ENCODE measurements at places on chromosomes 6 and 20.

DNA sequence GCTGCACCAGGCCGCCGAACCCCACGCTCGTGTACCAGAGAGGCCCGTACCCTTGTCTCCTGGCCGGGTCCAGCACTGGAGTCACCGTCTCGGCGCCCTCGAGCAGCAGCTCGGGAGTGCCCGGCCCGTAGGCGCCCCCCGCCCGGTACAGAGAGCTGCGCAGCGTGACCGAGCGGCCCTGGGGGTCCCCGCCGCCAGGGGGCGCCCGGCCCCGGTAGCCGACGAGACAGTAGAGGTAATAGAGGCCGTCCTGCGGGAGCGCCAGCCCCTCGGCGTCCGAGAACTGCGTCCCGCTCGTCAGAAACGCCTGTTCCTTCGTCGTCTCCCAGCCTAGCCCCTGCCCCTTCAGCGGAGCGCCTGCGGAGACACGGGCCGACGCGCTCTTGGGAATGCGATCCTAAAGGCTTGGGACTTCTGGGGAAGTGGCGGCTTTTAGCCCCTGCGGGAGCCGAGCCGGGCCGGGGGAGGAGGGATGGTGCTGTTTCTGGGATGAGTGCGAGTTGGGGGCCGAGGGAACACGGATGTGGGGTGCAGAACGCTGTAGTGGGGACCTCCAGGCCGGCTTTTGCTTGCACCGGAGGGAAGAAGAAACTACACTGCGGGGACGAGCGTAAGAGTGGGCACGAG, 1.3 kb downstream of the LTB start:
- no peak for DNase-seq

DNA sequence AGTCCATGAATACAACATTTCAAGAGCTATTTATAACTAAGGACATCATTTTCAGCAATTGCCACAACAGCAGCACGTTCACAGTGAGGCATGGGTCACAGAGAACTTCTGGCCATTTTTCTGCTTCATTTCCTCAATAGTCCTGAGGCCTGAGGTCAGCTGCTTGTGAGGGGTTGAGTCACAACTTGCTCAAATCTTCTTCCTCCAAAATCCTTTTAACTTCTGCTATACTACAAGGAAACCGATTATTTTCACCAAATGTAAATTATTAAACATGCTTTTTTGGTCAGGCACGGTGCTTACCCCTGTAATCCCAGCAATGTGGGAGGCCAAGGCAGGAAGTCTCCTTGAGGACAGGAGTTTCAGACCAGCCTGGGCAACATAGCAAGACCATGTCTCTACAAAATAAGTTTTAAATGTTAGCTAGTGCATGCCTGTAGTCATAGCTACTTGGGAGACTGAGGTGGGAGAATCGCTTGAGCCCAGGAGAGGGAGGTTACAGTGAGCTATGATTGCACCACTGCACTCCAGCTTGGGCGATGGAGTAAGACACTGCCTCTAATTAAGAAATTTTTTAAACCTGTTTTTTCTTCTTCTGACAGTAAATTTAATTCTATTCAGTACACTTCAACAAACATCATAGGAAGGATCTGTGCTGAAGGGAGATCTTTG, 11.1 kb upstream of the SLC16A10 start:
- DNase-seq: no peak

DNA sequence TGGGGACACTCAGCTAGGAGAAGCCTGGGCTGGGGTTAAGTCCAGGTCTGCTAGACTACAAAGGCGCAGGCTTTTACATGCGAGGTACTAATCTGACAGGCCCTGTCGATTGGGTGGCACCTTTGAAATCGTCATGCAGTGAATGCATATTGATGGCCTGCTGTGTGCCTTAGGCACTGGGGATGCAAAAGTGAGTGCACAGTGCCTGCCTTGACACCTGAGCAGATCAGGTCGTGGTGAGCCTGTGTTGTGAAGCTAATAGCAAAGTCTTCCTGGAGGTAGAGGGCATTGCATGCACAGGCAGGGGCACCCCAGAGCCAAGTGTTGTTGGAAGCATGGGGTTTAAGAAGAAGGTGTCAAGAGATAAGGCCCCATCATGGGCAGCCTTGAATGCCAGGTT, 16.9 kb downstream of the LRRC1 start:
- DNase-seq: no peak

- no peak for DNase-seq
These were observed 53.3 kb upstream of the EYA4 start for GRCh38 chr6:133187657-133188453.

- no peak for DNase-seq
These were observed 56.4 kb upstream of the RPS6KA2 start for GRCh38 chr6:166683477-166683876.

- DNase-seq: no peak
These were observed 91.3 kb upstream of the PRDM1 start for GRCh38 chr6:105994591-105995390.

- no peak for DNase-seq
These were observed 43.8 kb upstream of the OSTM1 start for GRCh38 chr6:108118359-108118724.

- no peak for DNase-seq
These were observed 144.7 kb downstream of the TASP1 start for GRCh38 chr20:13494019-13494418.

DNA sequence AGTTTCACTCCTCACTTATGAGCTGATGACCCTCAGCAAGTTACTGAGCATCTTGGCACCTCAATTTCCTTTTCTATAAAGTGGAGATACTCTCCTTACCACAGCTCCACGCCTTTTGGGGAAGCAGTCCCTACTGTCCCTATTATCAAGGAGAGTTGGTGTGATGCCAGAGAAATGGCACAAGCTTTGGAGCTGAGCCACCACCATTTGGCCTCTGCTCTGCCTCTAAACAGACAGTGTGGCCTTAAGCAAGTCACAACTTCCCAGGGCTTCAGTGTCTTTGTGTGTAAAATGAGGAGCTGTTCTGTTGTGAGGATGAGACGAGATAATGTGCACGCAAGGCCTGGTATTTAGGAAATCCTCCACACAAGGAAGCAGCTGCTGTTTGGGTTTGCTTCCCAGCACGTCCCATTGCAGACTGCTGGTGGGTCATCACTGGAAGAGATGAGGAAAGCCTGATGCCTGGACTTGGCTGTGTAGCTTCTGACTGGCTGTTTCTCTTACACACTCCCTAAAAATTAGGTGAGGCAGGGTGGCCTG, 18.5 kb downstream of the NSFL1C start:
- DNase-seq: no peak

DNA sequence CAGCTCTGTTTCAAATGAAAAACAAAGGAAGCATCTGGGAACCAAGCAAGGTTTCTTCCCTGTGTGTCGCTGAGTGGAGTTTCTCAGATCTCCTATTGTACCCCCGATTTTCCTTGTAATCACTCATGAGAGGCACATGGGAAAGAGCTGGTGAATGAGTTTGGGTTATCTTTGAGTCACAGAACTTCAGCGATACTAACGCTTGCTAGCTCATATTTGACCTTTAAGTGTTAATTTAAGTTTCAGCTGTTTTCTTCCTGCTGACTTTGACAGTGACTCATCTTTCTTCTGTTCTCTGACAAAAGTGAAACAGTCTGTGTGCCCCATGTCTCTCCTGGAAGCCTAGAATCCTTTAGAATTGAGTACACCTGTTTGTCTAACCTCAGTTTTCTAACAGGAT, 261.1 kb upstream of the RGS17 start:
- DNase-seq: no peak

GRCh38 chr6:44867571-44868334, 460.4 kb upstream of the RUNX2 start:
- DNase-seq: no peak

DNA sequence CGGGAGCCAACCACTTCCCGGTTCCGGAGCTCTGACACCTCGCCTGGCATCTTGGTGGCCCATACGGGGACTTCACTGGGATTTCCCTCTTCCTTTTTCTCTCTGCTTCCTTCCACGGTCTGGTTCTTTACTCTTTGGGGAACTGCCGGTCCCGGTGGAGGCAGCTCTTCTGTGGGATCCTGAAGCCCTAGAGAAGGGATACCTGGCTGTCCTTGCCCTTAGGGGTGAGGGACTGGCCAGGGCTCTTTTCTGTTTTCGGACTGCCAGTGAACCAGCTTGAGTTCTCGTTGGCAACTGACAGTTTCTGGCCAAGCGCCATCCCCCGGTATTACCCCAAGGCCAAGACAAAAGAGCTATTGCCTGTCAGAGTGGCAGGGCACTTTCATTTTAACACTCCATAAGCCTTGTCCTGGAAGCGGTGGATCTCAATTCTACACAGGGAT, 880 bp upstream of the CPXM1 start:
- no peak for DNase-seq

DNA sequence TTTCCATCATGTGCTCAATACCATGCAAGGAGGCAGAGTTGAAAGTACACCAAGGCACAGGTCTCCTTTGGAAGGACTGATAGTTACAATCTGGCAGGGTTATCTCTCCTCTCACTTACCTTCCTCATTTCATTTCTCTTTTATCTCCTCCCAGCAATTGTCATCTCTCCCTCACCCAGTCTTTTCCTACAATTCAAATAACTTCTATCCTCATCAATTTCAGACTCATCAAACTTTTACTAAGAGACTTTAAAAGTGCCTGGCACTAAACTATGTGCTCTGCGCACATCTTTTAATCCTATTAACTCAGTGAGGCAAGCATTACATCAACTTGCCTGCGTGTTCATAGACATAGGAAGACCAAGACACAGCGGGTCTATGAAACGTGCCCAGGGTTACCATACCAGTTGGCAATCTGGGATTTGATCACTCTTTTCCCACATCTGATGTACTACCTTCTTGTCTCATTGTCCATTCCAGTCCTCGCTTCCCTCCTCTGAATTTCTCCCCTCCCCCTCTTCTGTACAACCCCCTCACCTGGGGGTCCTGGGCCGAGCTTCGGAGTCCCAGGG, 1.2 kb downstream of the VARS1 start:
- DNase-seq: no peak

DNA sequence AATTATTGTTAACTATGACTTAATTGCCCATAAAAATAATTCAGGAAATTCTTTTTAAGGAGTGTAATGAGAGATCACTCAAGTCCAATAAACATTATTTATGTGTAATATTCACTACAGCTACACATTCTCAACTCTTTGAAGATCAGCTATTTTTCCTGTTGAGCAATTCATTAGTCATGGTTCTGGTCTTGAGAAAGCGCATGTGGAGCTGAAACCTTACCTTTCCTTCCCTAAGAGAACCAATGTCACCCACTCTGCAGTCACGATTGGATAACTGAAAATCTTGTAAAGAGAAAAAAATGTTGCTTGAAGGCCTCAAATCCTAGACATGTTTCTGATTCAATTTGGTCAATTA, 736.9 kb upstream of the MARCKS start:
- no peak for DNase-seq

GRCh38 chr6:17450397-17450796, 57.0 kb downstream of the CAP2 start:
- no peak for DNase-seq

GRCh38 chr6:137044366-137045221, at the start of gene IL20RA:
IL20RA (minus strand) TSS chr6:137044965; CDS start chr6:137044728, 237 bp downstream.
- no peak for DNase-seq

- DNase-seq: no peak
These were observed 110.7 kb downstream of the UNC5CL start for GRCh38 chr6:40928307-40928706.

DNA sequence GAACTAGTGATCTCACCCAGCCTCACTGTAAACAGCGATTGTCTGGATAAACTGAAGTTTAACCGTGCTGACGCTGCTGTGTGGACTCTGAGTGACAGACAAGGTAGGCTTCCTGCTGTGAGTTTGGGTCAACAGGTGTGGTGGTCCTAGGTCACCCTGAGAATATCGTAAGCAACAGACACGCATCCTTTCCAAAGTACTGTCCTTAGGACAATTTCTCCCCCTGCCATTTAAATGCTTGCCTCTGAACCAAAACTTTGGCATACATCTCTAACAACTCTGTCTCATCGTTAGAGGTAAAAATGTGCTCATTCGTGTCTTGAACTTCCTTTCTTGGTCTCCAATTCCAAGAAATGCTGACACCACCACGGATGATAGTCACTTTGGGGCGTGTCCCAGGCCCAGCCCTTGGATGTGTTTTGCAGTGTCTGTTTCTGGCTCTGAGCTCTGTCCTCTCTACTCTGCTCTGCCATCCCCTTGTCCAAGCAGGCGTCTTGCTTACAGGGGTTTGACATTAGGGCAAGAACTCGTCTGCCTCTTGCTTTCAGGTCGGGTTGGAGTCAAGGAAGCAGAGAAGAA, 95.5 kb downstream of the EYA2 start:
- DNase-seq: no peak

- no peak for DNase-seq
These were observed 93.9 kb upstream of the BTN3A2 start for GRCh38 chr6:26270903-26271667.

DNA sequence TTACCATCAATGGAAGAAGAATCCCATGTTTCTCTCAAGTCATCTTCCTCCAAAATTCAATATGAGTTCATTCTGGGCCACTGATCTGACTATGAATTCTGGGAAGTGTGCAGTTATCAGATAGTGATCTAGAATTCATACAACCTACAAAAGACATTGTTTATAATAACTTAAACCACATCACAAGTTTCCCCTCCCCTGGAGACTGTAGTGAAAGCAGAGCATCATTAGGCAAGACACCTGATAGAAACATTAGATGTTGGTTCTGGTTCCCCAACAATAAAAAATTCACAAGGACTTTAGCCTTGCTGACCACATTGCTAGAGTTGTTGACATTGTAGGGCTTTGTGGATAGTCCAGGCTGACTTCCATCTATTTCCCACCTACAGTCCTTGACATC, 506.4 kb upstream of the JAG1 start:
- no peak for DNase-seq

GRCh38 chr6:20354366-20354765, 47.3 kb upstream of the E2F3 start:
- no peak for DNase-seq

GRCh38 chr6:4936681-4937041, 67.2 kb downstream of the RPP40 start:
- DNase-seq: no peak

DNA sequence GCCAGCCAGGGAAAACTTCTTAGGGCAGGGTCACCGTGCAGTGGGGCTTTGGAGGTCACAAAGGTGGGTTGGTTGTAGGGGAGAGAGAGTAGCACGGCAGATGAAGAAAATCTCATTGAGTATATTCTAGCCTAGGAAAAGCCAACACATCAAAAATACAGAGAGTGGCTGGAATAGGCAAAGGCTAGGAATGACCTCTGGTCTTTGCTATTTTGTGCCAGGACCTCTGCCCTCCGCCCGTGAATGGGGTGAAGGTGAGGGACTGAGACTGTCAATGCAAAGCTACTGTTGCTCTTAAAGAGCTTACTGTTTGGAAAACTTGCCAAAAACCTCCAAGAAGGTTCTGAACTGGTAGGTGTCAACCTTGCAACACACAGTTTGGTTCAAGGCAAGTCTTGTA, 346.7 kb downstream of the CDH26 start:
- DNase-seq: no peak

DNA sequence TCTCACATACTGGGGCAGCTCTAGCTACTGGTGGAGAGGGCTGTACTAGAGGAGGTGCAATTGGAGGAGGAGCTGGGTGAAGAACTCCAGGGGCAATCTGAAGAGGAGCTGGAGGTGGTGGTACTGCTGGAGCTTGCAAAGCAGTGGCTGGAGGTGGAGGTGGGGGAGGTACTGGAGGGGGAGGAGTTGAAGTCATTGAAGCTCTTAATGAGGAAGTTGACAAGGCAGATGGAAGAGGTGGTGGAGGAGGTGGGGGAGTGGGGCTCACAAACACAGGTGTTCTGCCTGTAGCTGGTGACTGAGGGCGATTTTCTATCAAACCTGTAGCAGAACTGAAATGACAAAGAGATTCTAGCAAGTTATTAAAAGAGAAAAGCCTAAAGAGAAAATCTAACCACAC, 77.6 kb downstream of the WASF1 start:
- DNase-seq: no peak

GRCh38 chr6:134318236-134318973, 493 bp upstream of the SGK1 start:
- no peak for DNase-seq

- DNase-seq: no peak
These were observed 150.2 kb downstream of the PRL start for GRCh38 chr6:22146678-22146930.

All from cortex of kidney (tissue), 1 donor.